ENCODE measurements at places on chromosomes 2 and 18. TPM values are rescaled to one million over a fixed set of nuclear protein-coding genes. Genes with fewer than 3 reads are reported as not detected.

EML6 gene
- total RNA-seq = 0.81 TPM

TET3 gene
- total RNA-seq = 15.8 TPM

GRCh38 chr2:84846741-84847142 lies 34.1 kb downstream of the TRABD2A start:
- H3K27ac ChIP-seq = peak overlapping the region; percentile 27
- no peaks in the 10 kb centered on the region for H3K27me3 ChIP-seq
- no peak for DNase-seq
- no peaks in the 10 kb centered on the region for H3K36me3 ChIP-seq

DNA sequence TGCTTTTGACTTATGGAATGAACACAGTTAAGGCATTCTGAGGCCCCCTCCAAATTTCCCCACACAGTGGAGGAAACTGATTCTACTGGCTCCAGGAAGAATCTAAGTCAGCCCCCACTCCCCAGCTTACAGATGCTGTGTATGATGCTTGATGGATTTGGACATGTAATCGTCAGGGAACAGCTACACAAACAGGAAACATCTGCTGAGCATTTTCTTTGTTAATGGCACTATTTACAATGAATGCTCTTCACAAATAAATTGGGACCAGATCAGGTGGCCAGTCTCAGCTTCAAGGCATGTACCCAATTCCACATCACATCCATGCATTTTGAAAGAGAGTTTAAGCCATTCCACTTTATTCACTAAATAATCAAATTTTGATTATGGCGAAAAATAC lies 562.3 kb downstream of the SOX11 start:
- no peak overlapping the region for H3K27ac ChIP-seq
- H3K27me3 ChIP-seq = no peaks in the 10 kb centered on the region
- DNase-seq = no peak
- no peak overlapping the region for H3K4me3 ChIP-seq

DNA sequence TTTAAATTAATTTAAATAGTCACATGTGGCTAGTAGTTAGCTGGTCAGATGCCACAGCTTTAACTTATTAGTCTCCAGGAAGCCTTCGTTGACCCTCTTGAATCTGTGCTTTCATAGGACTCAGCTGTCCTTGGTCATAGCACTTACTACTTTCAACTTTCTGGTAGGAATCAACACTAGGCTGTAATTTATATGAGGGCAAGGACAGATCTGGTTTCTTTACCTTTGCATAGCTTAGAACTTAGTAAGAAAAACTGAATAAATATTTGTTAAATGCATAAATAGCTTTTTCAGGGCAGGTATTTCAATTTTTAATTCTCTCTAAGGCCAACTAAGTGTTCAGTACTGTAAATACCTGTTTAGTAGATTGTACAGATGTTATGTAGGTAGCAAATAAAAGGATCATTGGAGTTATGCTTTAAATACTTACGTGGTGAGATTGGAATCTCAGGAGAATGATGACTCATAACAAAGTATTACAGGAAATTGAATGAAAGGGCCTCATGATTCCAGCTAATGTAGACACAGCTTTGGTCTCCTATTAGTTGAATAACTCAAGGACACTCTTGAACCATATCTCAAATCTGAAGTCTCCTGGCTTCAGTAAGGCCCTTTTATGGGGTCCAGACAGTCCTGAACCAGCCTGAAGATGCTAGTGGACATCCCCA lies 2.6 kb downstream of the CLIP4 start:
- H3K27me3 ChIP-seq = no peaks in the 10 kb centered on the region
- H3K36me3 ChIP-seq = no peaks in the 10 kb centered on the region
- H3K4me1 ChIP-seq = peaks cover 22% of the 10 kb centered on the region
- H3K27ac ChIP-seq = no peak overlapping the region

DNA sequence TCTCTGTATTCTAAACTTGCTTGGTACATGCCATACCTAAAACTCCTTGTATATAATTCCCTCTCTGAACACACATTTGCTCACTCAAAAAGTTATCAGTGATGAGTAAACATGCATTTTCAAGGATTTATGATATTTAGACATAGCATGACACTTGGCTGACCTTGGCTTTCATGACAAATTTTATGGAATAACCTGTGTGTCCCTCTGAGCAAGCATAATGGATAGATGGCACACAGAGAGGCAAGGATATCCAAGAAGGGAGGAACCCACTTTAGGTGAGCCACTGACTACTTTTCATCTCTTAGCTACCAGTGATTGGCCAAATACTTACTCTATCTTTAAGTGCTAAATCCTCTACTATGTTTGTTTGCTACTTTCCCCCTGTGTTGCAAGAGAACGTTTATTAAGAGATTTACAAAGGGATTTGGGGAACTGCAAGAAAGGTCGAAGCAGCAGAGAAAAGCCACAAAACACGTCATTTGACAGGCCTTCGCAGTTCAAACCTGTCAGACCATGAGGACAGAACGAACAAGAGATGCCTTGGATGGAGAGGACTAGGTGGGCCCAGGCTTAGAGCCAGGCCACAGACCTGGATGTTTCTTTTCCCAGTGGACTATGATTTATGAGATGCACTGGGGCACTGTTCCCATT lies 379.9 kb downstream of the NBAS start:
- H3K27ac ChIP-seq = no peak overlapping the region
- no peaks in the 10 kb centered on the region for H3K36me3 ChIP-seq
- DNase-seq = no peak
- no peaks in the 10 kb centered on the region for H3K4me1 ChIP-seq
- no peaks in the 10 kb centered on the region for H3K27me3 ChIP-seq
